Left cardiac atrium (tissue), 4 donors: ENCODE measurements at places on chromosomes 1 and 21. TPM values are rescaled to one million over a fixed set of nuclear protein-coding genes. Genes with fewer than 3 reads are reported as not detected.

The LEFTY1 gene
- 0.27 TPM for total RNA-seq

The AGBL4 gene
- total RNA-seq: 2.5 TPM

The OR10J1 gene
- total RNA-seq: not detected

The C1orf115 gene
- 22.9 TPM for total RNA-seq

The OR2L13 gene
- total RNA-seq: not detected

The LCE1B gene
- not detected for total RNA-seq

The HCRTR1 gene
- 0.44 TPM for total RNA-seq
